ENCODE measurements at places on chromosomes 2 and 18. TPM values are rescaled to one million over a fixed set of nuclear protein-coding genes. Genes with fewer than 3 reads are reported as not detected.

- no peak for DNase-seq
Measured at GRCh38 chr2:15677141-15677843, 85.6 kb downstream of the DDX1 start.

- peak; percentile 66 for DNase-seq
Measured at GRCh38 chr2:205682239-205682970, at the start of gene NRP2. NRP2 (plus strand) TSS chr2:205682501; CDS start chr2:205683291, 790 bp downstream.

GRCh38 chr2:50108245-50108644, 923.7 kb downstream of the NRXN1 start:
- DNase-seq = no peak

GRCh38 chr18:35939138-35939537, 33.3 kb upstream of the RMP24 start:
- no peak for DNase-seq

DNA sequence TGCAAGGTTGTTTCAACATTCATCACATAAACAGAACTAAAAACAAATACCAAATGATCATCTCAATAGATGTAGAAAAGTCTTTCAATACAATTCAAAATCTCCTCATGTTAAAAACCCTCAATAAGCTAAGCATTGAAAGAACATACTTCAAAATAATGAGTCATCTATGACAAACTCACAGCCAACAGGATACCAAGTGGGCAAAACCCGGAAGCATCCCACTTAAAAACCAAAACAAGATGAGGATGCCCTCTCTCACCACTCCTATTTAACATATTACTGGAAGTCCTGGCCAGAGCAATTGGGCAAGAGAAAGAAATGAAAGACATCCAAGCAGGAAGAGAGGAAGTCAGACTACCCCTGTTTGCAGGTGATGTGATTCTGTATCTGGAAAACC, 992.2 kb upstream of the PIK3C3 start:
- no peak for DNase-seq

DNA sequence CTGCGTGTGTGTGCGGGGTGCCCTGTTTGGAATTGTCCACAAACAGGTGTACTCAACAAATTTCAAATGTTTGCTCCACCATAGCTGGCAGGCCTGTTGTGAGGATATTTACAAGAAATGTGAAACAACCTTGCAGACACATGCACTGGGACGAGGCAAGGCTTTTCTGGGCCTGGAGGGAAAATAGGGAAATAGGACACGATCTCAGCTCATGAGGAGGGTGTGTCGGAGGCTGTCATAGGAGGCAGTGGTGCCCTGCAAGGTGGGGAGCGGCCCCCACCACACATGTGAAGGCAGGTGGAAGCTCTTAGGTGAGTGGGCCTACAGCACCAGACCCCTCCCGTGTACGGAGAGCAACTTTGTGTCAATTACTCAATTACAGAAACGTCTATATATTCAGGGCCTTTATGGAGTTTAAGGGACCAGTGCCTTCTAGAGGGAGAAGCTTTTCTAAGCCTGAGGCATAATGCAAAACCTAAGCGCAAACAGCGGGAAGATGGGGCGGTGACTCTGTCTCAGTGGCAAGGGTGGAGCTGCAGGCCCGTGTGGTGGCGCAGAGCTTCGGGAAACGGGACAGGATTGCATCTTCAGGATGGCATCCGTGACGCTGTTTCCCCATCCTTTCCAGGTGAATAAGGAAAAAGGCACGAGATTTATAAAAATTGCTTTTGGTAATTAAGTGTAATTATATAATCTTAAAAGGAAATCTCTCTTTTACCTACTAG, 48.0 kb downstream of the RNF144A start:
- DNase-seq = no peak

DNA sequence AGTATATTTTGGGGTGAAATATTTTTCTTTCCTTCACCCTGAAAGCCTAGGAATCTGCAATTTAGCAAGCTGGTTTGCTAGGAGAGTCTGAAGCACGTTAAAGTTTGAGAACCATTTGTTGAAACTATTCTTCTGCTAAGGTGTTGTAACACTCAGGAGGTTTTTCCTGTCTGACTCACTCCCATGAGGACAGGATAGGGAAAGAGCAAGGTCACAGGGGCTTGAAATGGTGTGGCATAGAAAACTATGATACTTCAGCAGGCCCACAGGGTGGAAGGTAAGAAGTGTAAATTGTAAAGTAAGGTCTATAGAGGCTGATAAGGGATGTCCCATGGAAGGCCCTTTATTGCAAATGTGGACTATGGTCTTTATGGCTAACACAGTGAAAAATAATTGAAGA, 177.7 kb upstream of the ZC3H15 start:
- DNase-seq = no peak

DNA sequence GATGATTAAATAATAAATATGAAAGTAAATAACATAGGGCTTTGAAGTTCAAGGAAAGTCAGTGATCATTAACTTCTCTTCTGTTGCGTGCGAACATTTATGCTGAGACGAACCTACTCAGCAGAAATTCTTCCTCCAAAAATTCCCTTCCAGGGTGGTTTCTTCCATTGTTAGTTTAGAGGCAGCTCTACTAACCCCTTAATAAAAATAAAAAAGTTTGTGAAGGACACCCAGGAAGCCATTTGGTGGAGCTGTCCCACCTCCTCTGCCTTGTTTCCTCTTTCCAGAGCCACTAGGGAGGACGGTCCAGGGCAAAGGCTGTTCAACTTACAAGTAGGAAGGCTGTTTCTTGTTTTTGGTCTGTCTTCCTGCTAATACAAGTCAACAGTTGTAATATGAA, 2.1 kb upstream of the SMAD2 start:
- DNase-seq = no peak

- DNase-seq = peak; percentile 12
Measured at GRCh38 chr2:17644997-17645720, 104.7 kb downstream of the VSNL1 start.

DNA sequence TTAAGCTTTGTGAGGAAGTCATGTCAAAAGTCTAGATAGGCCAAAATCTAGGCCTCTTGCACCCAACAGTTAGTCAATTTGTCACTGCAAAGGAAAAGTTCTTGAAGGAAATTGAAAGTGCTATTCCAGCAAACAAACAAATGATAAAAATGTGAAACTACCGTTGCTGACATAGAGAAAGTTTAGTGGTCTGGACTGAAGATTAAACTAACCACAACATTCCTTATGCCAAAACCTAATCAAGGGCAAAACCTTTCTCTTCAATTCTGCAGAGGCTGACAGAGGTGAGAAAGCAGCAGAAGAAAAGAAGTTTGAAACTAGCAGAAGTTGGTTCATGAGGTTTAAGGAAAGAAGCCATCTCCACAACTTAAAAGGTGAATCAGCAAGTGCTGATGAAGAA, 44.0 kb upstream of the LRRTM4 start:
- no peak for DNase-seq

DNA sequence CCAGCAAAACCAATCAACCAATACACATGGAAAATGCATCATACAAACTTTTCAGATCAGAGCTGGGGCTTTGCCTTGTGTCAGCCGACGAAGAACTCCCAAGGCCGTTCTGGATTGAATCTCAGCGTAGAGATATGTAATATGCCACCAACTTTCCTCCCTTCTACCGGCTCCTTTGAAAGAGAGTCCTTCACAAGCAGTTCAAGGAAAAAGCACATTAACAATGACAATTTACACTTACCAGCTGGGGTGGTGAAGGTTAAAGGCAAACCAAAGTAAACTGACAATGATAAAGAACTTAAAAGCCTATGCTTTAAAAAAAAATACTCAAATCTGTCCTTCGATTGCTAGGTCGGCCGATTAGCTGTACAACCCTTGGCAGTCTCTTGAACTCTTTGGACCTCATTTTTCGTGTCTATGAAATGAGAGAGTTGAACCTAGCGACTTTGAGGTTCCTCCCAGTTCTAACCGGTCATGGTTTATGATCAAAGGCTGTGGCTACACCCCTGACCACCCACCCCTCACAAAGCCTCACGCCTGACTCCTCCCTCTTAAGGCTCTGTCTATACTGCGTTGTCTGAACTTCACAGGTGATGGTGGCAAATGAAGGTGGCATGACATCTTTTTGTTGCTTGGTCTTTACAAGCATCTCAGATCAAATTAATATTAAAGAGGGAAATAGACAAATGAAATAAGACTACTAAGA, 46.2 kb downstream of the BCL2 start:
- no peak for DNase-seq

- DNase-seq = no peak
Measured at GRCh38 chr18:69220529-69220928, 180.2 kb upstream of the DOK6 start.

GRCh38 chr2:208315081-208315788, 49.2 kb downstream of the PIKFYVE start:
- no peak for DNase-seq

GRCh38 chr18:13888191-13888716, 27.1 kb downstream of the MC2R start:
- DNase-seq = no peak

- no peak for DNase-seq
Measured at GRCh38 chr18:47436871-47437270, 185.4 kb upstream of the SKOR2 start.

DNA sequence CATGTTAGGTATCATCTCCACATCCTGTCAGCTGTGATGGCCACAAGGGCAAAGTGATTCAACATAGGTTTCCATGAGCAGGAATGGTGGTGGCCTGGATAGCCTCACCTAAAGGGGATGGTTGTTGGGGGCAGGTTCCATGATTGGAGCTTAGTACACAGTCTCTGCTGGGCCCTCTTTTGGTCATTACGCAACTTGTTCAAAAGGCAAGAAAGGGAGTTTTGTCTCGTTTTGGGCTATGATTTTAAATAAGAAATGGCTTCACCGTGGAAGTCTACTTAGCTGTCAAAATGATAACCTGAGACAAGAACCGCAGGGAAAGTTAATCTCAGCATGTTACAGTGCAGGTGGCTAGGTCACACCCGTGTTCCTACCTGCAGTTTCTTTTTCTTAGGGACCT, 13.1 kb upstream of the MC4R start:
- no peak for DNase-seq

DNA sequence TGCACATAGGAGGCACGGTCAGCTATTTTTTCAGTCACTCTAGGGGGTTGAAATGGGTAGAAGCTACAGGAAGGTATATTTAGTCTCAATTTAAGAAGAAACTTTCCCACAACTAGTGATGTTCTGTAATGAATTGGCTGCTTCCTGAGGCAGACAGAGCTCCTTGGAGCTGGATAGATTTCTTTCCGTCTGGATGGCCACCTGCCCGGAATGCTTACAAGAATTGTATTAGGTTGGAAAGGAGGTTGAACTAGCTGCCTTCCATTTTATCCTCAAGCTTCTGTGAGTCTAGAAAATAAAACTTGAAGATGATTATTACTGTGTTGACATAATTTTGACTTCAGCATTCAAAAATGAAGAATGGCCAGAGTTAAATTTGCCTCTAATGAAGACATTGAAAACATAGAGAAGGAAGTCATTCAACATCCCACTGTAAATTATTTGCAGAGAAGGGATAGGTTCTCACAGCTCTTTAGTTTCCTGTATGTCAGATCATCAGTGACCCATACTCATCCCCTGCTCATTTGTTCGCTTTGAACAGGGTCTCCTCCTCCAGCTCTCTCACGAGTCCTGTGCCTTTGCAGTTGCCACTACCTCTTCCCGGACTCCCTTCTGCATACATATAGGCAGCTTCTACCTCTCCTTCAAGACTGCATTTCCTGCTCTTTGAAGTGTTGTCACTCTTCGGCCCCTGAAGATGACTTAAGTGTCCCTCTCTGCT, 88.8 kb downstream of the CRIM1 start:
- DNase-seq = no peak

DNA sequence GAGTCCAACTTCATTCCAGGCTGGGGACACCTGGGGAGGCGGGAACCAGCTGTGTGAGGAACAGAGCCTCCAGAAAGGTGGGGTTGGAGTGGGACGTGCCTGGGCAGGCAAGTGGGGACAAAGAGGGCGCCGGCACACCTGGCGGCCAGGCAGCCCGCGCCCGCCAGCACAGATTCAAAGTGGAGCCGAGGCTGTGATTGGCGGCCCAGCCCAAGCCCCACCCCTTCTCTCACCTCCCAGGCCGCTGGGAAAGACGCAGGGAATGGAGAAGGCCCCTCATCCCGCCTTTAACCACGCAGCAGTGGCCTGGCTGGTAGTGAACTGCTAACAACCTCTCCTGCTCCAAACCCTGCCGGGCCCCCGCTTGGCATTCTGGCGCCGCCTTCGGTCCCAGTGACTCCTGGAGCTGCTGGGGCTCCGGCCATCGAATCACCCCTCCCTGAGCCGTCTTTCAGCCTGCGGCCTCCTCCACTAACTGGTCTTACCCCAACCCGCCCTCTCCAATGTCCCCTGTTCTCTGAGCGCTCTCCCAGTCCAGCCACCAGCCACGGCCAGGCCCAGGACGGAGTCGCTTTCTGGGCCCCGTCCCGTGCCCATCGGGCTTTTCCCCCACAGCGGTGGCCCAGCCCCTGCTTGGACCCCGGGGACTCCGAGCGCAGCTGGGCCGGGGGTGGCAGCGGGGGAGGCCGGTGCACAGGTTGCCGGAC, 27.9 kb upstream of the PTMA start:
- no peak for DNase-seq

- no peak for DNase-seq
Measured at GRCh38 chr2:114789989-114790388, 347.5 kb downstream of the DPP10 start.

DNA sequence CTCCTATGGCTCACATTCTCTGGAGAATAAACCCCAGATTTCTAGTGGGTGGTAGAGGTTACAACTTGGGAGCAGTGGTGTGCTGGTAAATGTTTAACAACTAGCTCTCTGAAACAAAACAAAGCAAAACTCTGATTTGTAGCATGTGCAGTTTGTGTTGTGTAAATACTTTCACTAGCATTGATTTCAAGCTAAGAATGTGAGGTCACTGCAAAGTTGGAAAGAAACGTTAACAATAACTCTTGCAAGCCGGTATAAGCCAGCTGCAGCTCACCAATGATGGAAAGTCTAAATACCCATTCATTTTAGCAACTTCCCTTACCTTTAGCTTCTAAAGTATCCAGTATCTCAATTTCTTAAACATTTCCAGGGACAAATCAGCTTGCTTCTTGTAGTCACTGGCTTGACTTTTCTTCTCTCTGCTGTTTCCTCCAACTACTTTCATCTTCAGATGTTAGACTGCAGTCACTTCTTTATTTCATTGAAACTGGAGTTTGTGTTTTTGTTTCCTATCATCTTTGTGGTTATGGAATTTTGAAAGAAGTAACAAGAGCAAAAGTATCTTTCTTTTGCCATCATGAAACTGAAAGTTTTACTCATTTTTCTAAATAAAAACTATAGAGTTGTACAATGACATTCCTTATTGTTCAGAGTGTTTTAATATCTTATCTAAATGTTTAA, 140.2 kb downstream of the PLCL1 start:
- no peak for DNase-seq

The FZD7 gene
- total RNA-seq = 0.62 TPM

The SERPINE2 gene
- total RNA-seq = 16.5 TPM

The ERICH2 gene
- total RNA-seq = not detected

The EFR3B gene
- total RNA-seq = 1.5 TPM

The KCNE4 gene
- total RNA-seq = not detected

The NPAS2 gene
- 2.3 TPM for total RNA-seq

The LYPD1 gene
- not detected for total RNA-seq

The PSTPIP2 gene
- total RNA-seq = 15.2 TPM

The GAREM2 gene
- 2.8 TPM for total RNA-seq

The CHPF gene
- total RNA-seq = 19.9 TPM

Measured in activated CD4-positive, alpha-beta memory T cell treated with anti-CD3 and anti-CD28 coated beads for 36 hours (primary cell).